NCI-H510A (cell line): ENCODE measurements at places on chromosomes 2 and 18.

DNA sequence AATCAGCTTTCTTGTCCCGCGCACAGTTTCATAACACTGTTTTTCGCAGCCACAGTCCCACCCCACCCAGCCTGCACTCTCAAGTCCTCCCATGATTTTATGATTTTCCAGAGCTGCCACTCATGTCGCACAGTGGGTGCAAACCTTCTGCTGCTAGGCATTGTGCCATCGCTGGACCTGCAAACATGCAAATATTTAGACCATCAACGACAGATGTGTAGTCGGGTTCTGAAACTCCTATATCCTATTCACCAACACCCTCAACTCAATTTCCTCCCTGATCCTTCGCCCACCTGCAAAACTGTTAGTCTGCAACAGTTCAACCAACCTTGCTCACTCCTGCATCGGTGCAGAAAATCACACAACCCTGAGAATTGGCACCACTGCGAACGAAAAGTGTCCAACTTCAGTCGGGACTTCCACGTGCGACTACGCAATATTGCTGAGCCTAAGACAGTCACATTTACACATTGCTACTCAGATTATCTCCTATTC, 871 bp upstream of the ALS2 start:
- no peak for DNase-seq

DNA sequence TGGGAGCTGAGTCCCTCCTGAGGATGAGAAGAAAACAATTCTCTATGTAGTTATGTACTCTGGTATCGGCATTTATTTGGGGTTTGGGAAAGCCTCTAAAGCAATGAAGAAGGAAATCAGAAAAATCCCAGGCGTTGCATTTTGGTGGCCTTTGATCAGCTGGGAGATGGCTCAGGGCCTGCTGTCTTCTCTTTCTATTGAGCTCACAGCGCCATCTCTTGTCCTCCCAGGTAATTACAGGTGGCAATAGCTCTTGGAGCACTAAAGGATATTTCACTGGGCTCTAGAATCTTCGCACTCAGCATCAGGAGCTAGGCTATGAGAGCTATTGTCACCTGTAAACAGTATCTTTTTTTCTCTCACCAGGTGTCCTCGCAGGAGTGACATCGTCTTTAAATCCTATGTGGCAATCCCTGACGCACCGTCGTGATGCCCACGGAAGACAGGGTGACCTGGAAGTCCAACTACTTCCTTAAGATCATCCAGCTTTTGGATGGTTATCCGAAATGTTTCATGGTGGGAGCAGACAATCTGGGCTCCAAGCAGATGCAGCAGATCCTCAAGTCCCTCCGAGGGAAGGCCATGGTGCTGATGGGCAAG, 76.1 kb upstream of the PMAIP1 start:
- peak; percentile 34 for DNase-seq

GRCh38 chr2:104897515-104898184, 43.7 kb downstream of the POU3F3 start:
- DNase-seq: no peak

DNA sequence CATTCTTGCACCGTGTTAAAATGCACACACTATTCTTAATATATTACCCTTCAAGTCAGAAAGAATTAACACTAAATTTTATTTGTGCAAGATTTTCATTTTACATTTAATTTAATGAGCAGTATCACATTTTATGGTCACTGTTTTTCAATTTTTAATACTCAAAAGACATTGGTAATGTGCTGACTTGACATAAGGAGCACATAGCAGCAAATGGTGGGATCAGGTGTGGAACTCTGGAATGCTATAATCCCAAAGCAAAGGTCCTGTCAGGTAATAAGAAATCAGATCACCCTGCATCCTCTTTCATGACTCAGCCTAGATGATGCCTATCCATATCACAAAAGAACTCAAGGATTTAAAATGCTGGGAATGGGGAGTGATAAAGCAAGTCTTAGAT, 55.6 kb upstream of the SPAG16 start:
- no peak for DNase-seq

DNA sequence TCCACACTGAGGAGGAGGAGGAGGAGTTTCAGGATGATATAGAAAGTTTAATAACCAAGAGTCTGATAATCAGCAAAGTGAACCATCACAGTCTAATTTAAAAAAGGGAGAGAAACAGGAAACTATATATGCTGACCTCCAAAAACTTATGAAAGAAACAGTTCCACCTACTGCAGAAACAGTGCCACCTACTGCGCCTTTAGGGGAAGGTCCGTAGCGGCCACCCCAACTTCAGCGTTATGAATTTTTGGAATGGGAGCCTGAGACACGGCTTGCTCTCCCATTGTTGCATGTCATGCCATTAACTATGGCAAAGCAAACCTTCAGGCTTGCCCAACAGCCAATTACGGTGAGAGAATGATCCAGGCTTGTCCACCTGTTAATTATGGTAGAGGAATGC, 1719.2 kb upstream of the LRRTM1 start:
- no peak for DNase-seq

DNA sequence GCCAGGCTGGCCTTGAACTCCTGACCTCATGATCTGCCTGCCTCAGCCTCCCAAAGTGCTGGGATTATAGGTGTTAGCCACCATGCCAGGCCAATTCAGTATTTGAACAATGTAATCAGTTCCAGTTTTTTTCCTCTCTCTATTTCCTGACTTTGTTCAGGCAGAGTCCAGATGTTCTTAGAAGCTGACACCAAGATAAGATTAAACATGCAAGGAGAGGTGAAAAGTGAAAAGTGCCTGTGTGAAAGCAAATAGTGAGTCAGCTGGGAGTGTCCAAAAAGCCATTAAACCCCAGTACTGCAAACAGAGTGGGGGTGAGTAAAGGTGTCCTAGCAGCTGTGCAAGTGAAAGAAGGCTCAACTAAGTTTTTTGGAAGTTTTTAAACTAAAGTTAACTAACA, 231.5 kb downstream of the PTH2R start:
- DNase-seq: no peak

DNA sequence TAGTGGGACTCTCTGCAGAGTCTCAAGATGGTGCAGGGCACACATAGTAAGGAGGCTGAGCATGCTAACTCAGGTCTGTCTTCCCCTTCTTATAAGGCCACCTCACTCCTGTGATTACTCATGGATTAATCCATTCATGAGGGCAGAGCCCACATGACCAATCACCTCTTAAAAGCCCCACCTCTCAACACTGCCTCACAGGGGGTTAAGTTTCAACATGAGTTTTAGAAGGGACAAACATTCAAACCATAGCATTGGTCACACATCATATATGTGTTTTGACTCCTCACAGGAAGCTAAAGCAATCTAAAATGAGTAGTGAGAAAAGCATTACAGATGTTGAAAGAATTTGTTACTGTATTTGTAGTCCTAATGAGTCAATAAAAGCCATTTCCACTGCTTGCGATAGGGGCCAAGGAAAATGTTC, 57.5 kb downstream of the DTNA start:
- no peak for DNase-seq

DNA sequence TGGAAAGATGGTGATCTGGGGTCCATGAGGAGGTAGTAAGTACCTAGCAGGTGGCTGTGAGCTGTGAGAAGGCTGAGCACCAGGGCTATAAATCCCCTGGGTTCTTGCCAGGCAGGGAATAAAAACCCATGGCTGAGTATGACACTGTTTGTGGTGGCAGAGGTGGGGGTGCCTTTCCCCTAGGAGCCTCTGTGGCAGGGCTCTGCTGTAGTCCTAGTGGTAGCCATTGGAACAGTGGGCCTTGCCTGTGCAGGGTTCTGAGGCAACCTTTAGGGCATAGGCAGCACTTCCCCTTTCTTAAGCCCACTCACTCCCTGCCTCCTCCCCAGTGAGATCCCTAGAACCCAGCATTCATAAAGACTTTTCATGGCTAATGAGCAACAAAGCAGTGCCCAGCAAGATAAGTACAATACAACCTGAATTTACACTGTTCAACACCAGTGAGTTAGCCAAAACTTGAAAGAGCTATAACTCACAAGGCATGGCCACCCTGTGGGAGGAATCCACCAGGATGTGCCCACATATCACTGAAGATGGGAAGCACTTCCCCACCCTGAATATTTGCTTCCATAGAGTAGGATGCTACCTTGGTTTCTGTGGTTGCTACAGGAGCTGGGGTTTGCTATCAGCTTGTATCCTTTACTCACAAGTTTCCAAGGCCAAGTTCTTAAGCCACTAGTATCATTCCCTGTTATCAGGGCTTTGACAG, 100.9 kb upstream of the NEUROD1 start:
- no peak for DNase-seq

- DNase-seq: no peak
Observed at GRCh38 chr18:49631146-49631866, 69.4 kb downstream of the LIPG start.

GRCh38 chr2:66306483-66306882, 128.4 kb upstream of the MEIS1 start:
- no peak for DNase-seq

DNA sequence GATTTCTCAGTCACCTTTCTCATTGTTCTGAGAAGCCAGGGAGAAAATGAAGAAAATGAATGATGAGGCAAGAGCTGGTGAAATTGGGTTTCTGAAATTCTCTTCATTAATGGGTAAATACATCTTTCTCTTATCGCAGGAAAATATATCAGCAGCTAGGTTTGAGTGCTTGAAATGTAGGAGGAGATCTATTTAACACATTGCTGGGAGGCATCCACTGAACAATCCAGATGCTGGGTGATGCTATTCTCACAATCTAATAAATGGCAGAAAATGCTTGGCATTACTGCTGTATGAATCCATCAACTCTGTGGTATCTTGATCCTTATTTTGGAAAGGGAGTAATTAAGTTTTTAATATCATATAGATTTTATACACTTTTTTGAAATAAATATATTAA, 199.6 kb upstream of the LRP1B start:
- DNase-seq: no peak

DNA sequence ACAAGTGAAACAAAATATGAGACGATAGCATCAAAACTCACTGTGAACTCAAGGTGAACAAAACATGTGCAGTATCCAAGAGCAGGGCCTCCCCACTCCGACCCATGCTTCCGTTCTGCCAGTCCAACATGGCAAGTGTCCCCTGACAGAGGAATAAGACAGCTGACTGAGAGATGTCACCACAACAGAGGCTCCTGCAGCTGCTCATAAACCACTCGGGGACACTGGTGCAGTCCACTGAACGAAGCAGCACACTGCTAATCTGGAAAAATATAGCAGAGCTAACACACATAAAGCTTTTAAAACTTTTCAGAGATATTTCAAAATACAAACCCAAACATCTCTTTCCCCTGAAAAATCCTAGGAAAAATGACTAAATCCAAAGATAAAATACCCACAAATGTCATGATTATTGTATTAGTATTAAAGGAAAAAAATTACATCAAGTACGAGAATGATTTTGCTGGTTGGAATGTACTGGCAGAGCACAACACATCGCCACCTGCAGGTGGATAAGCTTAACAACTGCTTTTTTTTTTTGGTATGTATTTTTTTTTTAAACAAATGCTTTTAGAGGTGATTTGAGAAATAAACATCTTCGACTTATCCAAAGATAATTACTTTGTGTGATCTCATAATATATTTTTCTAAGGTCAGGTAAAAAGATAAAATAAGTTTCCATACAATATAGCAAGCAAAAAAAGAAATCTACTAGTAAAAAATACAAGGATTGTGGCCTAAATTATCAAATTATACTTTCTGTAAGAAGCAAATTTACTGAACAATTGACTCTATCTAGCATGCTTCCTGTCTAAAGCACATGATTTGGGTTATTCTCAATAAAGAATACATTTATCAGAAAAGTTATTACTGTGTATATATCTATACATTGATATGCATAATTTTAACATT, 18.6 kb downstream of the THADA start:
- no peak for DNase-seq

DNA sequence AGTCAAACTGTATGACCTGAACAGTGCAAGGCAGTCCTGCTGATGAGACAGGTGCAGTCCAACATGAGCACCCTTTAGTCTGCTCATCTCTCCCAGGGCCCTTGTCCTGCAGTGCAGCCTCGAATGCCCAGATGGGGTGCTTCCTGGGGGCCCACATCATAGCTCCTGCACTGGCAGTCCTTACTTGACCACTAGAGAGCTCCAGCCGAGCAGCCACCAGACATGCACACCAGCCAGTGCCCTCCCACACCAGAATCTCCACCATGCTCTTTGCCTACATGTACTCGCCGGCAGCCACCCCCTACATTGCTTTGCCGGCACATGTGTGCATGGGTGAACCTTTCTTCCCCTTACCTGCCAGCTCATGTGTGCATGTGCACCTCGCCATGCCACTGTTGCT, 188.8 kb upstream of the GULP1 start:
- no peak for DNase-seq

- DNase-seq: peak; percentile 80
Observed at GRCh38 chr2:42494355-42495233, 812 bp upstream of the KCNG3 start.

DNA sequence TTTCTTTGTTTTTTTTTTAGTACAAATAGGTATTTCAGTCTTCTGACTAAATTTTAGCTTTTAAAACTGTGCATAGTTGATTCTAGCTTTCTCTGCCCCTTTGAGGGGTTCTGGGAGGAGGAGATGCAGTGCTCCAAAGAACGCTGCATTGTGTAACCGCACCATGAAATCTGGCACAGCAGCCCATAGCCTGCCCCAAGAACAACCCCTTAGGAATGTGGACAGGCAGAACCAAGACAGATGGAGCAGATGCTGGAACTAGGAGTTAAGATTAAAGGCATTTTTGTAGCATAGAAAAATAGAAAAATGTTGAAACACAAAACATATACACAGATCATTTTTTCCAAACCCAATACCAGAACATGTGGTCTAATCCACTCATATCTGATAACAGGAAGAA, 187.5 kb downstream of the SCG2 start:
- no peak for DNase-seq

DNA sequence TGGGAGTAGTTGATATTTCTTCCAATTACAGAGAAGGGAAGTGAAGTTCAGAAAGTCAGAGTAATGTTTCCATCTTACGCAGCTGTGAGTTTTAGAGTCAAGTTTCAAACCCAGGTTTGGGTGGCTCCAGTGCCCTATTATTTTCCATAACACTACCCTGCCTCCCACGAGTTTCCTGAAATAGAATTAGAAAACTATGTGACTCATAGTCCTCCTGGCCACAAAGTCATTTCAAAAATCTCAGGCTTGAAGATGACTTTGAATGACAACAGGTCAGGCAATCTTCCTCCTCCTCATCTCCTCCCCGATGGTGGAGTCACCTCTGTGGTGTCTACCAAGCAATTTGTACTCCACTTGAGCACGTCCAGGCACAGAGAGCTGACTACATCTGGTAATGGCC, 212.3 kb upstream of the TRIB2 start:
- DNase-seq: no peak

DNA sequence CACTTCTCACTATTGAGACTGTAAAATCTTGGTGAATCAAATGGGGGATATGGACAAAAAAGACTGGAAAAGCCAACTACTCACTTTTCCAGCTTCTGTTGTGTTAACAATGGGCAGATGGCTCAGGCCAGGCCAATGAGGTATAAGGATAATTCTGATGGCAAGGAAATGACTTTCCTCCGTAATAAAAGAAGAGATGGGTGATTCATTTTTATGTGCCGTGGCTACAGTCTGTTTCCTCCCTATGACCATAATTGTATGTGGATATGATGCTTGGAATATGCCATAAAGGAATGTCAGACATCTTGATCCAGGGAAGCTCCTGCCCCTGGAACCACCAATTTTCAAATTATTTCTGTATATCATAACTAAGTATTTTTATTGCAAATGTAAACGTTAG, 406.8 kb downstream of the CCDC85A start:
- no peak for DNase-seq
